ENCODE measurements at places on chromosomes 1 and 21.

GRCh38 chr1:77929806-77930205 is 41.4 kb downstream of the NEXN start:
- DNase-seq, result no peak

- DNase-seq, result no peak
Observed at GRCh38 chr1:168585191-168585590, 8.8 kb downstream of the XCL1 start.

GRCh38 chr1:98323906-98324358 is 337.6 kb upstream of the SNX7 start:
- DNase-seq, result no peak

- no peak for DNase-seq
Observed at GRCh38 chr1:86988835-86989234, 74.4 kb downstream of the HS2ST1 start.

GRCh38 chr1:76471536-76471935 is 395.7 kb upstream of the ST6GALNAC5 start:
- DNase-seq, result no peak

DNA sequence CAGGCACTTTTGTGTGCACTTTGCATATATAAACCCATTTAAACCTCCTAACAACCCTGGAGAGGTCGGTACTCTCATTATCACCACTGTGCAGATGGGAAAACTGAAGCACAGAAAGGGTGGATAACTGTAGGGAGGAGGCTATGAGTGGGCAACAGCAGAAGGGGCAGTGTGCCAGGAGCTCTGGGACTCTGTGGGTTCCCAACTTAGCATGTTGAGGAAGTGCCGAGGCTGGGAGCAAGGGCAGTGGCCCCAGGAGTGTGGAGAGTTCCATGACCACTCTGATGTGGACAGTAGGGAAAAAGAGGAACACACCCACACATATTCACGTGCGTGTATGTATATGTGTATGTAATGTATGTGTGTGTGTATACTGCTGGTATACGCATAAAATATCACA is 25.7 kb upstream of the KCNC4 start:
- no peak for DNase-seq

DNA sequence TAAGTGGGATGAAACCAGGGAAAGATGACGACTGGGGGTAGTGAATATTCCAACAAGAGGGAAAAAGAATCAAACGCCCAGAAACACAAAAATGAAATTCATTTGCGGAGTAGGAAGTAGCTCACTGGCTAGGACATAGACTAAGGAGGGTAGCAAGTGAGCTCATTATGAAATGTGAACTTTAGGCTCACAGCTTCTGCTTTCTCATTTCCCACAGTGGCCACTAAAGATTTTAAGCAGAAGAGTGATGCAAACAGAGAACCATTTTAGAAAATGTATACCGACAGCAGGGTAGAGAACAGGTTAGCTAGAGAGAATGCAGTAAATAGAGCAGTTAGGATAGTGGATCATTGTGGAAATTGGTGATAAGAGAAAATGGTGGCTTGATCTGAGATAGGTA is 3.5 kb downstream of the CD48 start:
- DNase-seq, result no peak

GRCh38 chr1:156550346-156550745 is 22.0 kb downstream of the IQGAP3 start:
- DNase-seq, result no peak

DNA sequence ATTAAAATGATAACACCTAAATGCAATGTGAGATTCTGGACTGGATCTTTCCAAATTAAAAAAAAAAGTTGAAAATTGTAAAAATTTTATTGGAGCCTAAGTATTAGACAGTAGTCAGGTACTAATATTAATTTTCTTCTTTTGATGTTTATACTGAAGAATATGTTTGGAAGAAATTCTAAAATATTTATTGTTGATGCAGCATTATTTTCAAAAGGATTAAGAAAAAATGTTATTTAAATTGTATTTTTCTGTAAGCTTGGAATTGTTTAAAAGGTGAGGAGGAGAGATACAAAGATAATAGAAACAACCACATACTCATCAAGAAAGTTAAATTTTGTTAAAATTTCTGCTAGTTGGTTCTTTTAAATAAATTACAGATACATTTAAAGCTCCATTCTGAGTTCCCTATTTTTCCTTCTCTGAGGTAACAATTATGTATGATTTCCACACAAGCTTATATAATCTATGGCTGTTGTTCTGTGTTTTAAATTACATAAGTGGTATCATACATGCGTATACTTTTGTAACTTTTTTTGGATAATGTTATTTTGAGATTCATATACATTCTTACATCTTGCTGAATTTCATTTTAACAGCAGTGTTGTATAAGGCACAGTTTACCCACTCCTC is 180.3 kb upstream of the RGS18 start:
- DNase-seq, result no peak

DNA sequence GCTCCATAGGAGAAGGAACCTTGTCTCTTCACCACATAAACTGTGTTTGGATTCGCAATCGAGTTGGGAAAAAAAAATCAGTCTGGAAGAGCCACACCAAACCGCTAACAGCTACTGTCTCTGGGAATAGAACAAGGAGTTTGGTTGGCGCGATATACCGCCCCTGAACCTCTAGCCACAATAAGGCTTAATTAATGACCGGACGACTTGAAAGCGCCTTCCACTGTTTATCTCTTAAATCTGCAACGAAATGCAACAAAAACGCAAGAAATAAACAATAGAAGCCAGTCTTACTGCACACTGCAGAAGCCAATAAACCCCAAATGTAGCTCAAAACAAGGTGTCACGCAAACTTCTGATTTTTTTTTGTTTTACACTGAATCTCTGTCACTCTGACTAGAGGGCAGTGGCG is 10.9 kb downstream of the BTBD19 start:
- DNase-seq, result no peak

- no peak for DNase-seq
Observed at GRCh38 chr1:165641231-165641987, 10.4 kb downstream of the MGST3 start.

GRCh38 chr21:42929969-42930368 is 4.5 kb upstream of the ERVH48-1 start:
- no peak for DNase-seq

GRCh38 chr21:29332461-29333362 is 34.0 kb downstream of the BACH1 start:
- no peak for DNase-seq

DNA sequence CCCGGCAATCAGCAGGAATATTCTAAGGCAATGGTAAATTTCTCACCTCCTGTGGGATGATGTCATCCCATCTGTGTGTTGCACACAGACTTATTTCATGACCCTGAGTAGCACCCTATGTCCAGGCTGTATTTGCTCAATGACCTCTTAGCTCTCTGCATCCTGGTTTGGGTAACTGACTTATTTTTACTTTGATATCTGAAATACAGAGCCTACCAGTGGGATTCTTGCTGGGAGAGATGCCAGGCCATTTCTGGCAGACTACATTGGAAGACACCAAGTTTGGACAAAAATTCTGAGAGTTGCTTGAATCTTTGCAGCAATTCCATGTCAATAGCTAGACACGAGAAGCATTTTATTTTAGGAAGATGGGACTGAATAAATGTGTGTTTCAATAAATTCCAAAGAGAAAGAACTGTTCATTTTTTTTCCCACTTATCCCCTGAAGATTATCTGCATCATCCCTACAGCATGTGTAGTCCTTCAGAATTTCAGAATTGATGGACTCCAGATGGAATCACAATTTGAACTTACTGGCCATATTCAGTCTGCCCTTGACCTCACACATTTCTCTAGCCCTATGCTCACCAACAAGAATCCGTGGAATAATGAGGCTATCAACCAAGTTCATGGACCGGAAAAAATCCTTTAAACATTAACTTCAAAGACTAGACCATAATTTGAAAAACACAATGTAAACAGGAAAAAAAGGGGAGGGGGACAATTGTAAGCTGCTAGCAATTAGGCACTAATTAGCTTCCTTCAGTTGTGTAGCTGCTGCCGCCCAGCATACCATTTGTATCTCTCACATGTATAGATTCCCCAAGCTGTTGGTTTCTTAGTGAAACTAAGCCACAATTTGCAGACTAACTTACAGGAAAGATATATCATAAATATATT is 226.5 kb downstream of the HMCN1 start:
- no peak for DNase-seq

DNA sequence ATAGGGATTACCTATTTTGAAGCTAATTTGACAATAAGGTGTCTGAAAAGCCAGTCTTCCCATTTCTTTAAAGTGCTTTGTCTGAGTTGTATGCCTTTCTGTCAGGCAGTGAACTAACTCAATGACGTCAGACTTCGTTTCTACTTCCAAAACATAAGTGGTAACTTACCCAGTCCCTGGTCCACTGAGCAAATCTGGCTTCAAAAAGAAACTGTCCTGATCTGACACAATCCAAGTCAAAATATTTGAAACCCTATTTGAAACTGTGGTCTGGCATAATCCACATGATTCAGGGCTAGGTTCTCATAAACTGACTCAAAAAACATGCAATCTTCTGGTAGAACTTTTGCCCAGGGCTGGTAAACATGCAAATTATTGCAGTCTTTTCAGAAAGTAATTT is 34.0 kb downstream of the DIRAS3 start:
- no peak for DNase-seq

GRCh38 chr1:200143347-200143746 is 115.8 kb downstream of the NR5A2 start:
- no peak for DNase-seq

GRCh38 chr1:31658721-31659120 is 14.0 kb upstream of the PEF1 start:
- no peak for DNase-seq

DNA sequence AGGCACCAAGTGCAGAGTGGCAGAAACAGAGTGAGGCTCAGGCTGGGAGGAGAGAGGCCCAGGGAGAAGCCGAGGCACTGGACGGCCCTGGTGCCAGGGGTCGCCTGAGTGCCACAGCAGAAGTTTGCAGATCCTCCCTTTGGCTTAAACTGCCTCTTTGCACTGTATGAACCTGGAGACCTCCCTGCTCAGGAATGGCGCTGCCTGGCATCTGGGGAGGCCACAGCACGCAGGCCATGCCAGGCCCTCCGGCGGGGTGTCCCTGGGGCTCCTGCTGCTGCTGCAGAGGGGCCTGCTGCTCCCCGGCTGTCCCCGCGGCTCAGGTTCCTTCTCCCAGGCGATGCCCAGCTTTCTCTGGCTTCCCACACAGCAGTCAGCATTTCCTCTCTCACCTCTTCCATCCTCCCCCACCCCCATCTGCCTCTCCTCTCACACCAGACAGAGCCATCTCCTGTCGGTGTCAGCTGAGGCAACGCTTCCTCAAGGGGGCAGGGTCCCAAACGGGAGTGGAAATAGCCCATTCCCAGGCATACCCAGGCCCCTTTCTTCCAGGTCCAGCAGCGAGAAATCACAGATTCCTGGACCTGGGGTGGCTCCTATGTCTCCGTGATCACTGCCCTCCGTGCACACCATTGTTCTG is 35.2 kb downstream of the SYT6 start:
- DNase-seq, result no peak

DNA sequence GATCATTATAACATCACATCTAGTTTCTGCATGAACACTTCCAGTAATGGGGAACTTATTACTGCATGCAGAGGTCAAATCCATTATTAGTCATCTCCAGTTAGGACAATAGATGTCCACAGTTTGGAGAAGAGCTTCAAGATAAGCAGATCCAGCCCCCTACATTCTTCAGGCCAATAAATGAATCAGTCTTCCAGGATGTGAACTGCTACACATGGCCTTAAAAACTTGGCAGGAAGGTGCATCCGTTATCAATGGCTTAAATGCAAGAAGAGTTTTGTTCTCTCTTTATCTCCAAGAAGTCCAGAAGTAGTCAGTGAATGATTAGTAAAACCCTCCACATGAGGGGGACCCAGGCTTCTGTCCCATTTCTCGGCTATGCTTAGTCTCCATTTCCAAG is 70.8 kb downstream of the DMRTA2 start:
- no peak for DNase-seq

GRCh38 chr1:3894626-3895278 is 5.3 kb downstream of the C1orf174 start:
- no peak for DNase-seq

GRCh38 chr1:208631092-208631491 is 386.9 kb upstream of the PLXNA2 start:
- no peak for DNase-seq

DNA sequence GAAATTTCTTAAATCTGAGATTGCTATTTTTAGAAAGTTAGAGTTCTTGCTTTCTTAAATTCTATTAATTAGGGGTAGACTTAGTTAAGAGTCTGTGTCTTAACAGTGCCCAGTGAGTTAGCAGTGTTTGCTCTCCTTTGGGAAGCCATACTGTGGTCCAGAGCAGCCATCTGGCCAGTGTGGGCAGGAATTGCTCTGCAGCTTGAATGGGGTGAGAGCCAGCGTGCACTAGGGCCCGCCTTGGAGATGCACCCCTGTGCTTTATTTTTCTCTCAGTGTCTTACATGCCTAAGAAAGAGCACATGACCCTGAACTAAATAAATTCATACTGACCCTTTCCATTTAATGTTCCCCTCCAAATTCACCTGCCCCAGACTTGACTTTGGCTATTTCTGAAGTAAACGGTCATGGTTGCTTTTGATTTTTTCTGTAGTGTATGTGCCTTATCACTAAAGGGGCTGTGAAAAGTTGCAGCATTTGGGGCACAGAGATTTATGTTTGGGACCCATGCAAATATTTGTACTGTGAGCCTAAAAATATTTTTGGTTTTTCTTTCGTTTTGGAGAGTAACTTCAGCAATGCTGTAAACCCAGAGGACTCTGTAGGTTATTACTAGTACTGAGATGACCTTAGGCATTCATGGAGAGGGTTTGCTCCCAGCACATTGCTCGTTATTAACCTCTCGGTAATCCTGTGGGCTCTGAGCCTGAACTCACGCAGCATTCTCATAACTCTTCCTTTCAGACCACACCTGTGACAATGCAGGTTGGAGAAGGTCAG is 21.3 kb upstream of the KCNQ4 start:
- DNase-seq, result no peak

DNA sequence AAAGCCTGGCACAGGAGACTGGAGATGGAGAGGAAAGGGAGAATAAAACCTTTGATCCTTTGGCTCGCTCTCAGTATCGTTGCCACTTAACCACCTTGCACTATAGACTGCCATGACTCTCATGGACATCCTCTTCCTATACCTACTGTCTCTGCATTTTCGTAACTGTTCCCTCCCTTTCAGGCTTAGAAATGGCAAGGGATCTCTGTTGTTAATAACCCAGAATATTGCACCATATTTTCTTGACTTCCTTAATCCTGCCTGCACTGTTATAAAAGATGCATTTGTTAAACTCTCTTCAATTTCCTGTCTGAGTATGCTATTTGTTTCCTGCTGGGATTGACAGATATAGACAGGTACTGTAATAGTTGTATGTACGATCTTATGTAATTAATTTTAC is 38.6 kb downstream of the CYYR1 start:
- DNase-seq, result no peak

- no peak for DNase-seq
Observed at GRCh38 chr1:66288048-66288447, 245.9 kb upstream of the SGIP1 start.

- no peak for DNase-seq
Observed at GRCh38 chr1:14915356-14916054, 238.0 kb upstream of the TMEM51 start.

- DNase-seq, result no peak
Observed at GRCh38 chr1:199132006-199132405, 493.2 kb downstream of the PTPRC start.

- DNase-seq, result no peak
Observed at GRCh38 chr1:223288826-223289225, 75.2 kb downstream of the SUSD4 start.

Measured in activated CD8-positive, alpha-beta memory T cell treated with anti-CD3 and anti-CD28 coated beads for 4 hours (primary cell).